BJ (cell line): ENCODE measurements at places on chromosomes 2 and 18. TPM values are rescaled to one million over a fixed set of nuclear protein-coding genes. Genes with fewer than 3 reads are reported as not detected.
A peak's percentile ranks its signal among the peaks of the same experiment; 100 is the strongest.

Gene CGREF1
- 4.8 and 6.9 TPM in 2 replicates for polyA plus RNA-seq

Gene CNGA3
- not detected in 2 replicates for polyA plus RNA-seq

Gene ALPI
- polyA plus RNA-seq: not detected in 2 replicates

Gene SCN3A
- 0.78 and 1.2 TPM in 2 replicates for polyA plus RNA-seq

Gene NPHP1
- polyA plus RNA-seq: 2.9 and 4.6 TPM in 2 replicates

Gene GPR75
- 1.5 TPM in 2 replicates for polyA plus RNA-seq

Gene NT5DC4
- polyA plus RNA-seq: not detected in 2 replicates

Gene SYT4
- polyA plus RNA-seq: not detected in 2 replicates

Gene MC2R
- polyA plus RNA-seq: not detected in 2 replicates

Gene IL36A
- not detected in 2 replicates for polyA plus RNA-seq

Gene TMEM178A
- 1.9 and 2.0 TPM in 2 replicates for polyA plus RNA-seq

DNA sequence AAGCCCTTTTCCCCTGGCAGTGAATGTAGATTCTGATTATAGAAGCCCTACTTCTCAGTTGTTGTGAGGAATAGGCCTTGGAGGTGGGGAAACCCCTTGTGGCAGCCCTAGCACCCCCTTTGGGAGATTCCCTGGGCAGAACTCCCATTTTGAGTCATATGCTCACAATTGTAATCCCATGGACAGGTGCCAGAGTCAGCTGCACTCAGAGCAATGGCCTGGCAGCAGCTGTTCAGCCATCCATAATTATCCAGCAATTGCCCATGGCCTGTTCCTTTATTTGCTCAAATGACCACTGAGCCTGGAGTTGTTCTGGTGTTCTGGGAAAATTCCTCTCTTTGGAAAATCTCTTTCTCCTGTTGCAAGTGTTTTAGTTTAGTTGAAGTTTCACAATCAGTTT, 71.7 kb downstream of the PTRHD1 start:
- DNase-seq: peak; percentile 45

- peak; percentile 96 for DNase-seq
Observed at GRCh38 chr2:69196327-69197117, 183.5 kb downstream of the ANTXR1 start.

- DNase-seq: no peak
Observed at GRCh38 chr2:19169134-19169768, 189.2 kb downstream of the OSR1 start.

GRCh38 chr18:62026586-62026985, 133.8 kb upstream of the RNF152 start:
- DNase-seq: peak; percentile 26

DNA sequence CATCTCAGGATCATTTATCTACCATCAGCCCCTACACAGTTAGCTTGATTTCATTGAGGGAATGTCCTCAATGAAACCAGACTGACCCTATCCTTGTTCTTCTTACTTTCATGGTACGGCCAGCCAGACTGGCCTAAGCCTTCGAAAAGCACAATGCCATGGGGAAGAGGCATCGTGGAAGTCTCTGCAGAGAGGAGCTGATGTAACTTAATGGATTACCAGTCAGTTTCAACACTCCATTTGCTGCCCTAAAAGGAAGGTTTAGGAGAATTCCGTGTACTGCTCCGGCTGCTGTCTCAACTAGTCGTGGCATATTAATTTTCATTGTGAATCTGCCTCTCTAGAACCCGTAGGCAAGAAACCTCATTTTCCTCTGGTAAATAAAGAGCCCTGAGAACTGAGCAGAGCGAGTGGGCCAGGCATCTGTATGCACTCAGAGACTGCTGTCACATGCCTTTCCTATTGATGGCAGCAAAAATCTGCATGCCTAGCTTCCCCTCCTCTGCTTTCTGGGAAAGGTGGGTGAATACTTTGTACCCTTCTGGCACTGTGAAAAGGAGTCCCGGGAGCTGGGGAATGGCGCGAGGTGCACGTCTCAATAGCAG, 184.9 kb downstream of the KLHL29 start:
- DNase-seq: no peak

DNA sequence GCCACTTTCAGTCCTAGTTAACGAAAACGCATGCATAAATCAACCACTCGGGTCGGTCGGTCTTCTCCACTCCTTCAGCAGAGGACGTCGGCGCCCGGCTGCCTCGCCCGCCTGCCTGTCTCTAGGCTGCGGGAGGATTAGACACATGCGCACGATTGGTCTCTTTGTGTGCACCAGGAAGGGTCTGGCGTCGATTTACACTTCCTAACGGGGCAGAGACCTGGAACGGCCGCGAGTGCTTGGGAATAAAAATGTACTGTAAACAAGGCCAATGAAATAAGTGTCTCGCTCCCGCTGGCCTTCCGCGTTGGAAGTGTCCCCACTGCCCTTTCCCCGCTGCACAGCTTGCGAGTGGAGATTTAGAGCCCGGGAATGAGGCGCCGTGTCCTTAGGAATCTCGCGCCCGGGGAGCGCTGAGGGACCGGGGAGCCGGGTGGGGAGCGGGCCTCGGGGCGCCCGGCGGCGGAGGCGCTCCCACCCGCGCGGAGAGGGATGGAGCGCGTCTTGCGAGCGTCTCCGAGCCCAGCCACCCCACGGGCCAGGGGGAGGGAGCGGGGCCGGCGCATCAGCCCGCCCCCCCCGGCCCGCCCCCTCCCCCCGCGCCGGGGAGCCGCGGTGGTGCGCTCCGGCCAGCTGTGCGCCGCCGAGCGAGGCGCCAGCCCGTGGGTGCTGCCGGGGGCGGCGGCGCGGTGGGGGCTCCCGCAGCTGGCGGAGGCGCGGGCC, at the start of gene DOK6:
TSS of gene DOK6 (plus strand) at position 636 of the 723 bp plus-strand sequence.
- DNase-seq: peak; percentile 15

- DNase-seq: no peak
Observed at GRCh38 chr2:203122317-203122986, 107.8 kb downstream of the NBEAL1 start.

DNA sequence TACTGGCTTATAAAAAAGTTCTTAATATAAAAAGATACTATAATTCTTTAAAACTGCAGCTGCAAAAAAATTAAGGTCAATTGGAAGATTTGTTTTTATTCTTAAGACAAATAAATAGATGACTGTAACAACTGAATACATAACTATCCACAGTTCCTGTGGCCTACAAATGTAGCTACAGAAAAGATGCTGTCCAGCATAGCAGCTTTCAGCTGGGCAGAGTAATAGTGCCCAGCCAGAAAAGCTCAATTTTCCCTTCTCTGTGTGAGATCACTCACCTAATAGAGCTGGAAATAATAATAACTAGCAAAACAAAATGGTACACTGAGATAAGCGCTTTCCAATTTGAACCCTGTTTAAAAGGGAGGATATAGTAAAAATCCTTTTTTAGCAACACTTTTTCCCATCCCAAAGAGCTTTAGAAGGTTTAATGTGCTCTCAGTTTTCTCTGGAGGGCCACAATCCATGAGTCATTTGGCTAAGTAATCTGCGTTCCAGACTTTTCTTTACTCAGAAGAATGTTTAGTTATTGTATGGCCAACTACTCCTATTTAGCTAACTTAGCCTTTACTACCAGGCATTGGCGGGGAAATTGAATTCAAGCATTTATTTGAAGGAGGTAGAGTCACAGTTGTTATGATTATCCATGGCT, 158.1 kb upstream of the SLC39A10 start:
- DNase-seq: no peak

- no peak for DNase-seq
Observed at GRCh38 chr18:54938506-54938905, 20.8 kb downstream of the CCDC68 start.

DNA sequence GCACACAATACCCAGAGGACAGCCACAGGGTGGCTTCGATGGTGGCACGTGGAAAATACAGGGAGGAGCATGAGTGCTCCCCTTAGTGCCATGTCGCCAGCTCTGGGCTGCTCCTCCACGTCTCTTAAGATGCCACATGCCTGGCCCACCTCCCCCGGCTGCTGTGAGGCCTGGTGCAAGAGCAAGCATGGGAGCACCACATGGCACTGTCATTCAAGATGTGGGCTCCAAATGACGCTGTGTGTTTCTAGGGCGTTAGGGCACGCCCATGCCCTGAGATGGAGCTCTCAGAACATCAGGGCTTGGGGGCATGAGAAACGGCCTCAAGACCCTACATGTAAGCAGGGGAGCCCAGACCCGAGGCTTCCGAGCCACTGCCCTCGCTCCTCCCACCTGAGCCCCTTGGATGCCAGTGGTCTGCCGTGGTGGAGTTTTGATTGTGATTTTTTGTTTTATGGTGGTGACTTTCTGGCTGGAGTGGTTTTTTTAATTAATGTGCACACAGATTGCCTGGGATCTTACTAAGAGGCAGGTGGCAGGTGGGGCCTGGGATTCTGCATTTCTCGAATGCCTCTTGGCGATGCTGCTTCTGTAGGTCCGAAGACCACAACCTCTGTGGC, 239.3 kb downstream of the GBX2 start:
- DNase-seq: no peak
